Gastrocnemius medialis (tissue), 4 donors: ENCODE measurements at places on chromosomes 6 and 20. TPM values are rescaled to one million over a fixed set of nuclear protein-coding genes. Genes with fewer than 3 reads are reported as not detected.
A peak's percentile ranks its signal among the peaks of the same experiment; 100 is the strongest.

GRCh38 chr20:15451241-15451640 is 1113.8 kb upstream of the FLRT3 start:
- no peak for DNase-seq

DNA sequence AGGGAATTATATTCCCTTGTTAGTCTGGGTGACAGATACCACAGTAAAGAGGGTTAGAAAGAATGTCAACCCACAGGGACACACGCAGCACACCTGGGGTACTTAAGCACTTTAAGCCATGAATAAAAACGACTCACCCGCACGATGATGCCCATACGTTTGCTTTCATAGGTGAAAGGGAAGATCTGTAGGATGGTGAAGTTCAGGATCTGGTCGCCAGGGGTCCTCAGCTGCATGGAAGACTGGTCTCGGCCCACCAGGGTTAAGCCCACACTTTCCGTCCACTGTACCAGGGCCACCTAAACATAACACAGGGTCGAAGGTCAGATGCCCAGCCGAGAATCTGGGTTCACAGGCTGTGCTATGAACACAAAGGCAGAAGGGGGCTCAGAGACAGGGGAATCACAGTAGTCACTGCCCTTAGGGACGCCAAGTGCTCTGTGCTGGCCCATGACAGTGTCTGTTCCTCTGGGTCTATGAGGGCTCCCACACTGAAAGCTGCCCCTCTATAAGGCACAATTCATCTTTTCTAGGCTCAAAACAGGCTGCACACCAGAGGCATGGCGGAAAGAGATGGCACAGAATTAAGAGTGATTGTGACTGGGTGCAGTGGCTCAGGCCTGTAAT is 96.8 kb upstream of the NFATC2 start:
- DNase-seq: peak; percentile 39

- DNase-seq: no peak
These were observed 144.7 kb downstream of the MYO6 start for GRCh38 chr6:75893776-75894152.

- DNase-seq: no peak
These were observed 33.0 kb downstream of the PIM1 start for GRCh38 chr6:37202788-37203491.

DNA sequence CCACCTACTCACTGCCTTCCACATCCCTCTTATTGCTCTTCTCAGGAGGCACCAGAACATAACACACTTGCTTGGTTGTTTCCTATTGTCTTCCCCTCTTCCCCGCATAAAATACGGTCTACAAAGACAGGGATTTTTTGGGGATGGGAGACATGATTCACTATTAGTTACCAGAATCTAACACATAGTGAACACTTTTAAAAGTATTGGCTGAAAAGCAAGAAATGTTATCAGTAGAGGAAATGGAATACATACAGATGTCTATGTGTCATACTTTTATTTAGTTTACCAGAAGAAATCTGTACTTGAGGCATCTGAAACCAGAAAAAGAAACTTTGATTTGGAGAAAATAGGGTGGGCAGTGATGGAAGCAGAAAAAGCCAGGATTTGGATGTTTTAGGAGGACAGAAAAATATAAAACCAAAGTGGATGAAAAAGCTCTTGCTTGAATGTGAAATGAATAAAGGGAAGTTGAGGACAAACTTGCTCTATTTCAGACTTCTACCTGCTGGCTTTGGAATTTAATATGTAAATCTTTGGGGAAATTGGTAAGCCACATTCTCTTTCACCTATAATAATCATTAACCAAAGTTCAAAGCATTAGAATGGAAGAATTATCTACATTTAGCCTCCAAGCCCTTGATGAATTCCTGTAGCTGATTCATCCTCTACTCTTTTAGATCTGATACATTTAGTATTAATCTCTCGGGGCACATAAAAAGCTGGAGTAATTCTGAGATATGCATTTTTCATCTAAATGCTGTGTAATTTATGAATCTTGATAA is 82.6 kb downstream of the DOK5 start:
- DNase-seq: no peak

SDCBP2 gene
- 2.1 TPM for total RNA-seq

AIF1 gene
- 4.3 TPM for total RNA-seq

GRCh38 chr6:1311400-1312202 is at the start of gene FOXQ1:
Gene FOXQ1 (plus strand): TSS chr6:1312098. CDS start chr6:1312705, 607 bp downstream.
- no peak for DNase-seq

PERP gene
- 2.5 TPM for total RNA-seq

- DNase-seq: no peak
These were observed 203.5 kb upstream of the CITED2 start for GRCh38 chr6:139577763-139578604.

CPNE5 gene
- 0.11 TPM for total RNA-seq

DNA sequence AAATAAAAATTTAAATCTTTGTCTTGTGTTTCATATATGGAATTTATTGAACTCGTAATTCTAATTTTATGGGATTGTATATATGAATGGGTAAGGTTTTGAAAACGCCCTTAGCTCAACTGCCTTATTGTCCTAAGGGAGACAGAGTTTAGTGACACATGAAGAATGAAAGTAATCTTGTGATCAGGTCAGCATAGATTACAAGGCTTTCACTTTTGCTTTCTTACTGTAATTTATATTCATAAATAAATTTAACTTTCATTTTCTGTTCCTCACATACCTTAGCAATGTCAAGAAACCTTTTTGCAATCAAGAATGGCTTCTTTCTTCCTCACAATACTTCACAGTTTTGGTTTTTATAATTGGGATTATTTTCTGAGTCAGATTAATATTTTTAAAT is 14.4 kb downstream of the KPNA5 start:
- no peak for DNase-seq

GMNN gene
- 2.7 TPM for total RNA-seq

- DNase-seq: no peak
These were observed 12.0 kb downstream of the PLAGL2 start for GRCh38 chr20:32195581-32195980.

PLCB4 gene
- 3.1 TPM for total RNA-seq

GRCh38 chr20:25066386-25066785 is 8.4 kb upstream of the ACSS1 start:
- peak; percentile 9 for DNase-seq

VPS52 gene
- total RNA-seq: 33.2 TPM

IDH3B gene
- 95.5 TPM for total RNA-seq
